ENCODE measurements at places on chromosomes 7 and 10.

GRCh38 chr10:122504610-122504950 is 43.2 kb downstream of the HTRA1 start:
- no peak for DNase-seq

DNA sequence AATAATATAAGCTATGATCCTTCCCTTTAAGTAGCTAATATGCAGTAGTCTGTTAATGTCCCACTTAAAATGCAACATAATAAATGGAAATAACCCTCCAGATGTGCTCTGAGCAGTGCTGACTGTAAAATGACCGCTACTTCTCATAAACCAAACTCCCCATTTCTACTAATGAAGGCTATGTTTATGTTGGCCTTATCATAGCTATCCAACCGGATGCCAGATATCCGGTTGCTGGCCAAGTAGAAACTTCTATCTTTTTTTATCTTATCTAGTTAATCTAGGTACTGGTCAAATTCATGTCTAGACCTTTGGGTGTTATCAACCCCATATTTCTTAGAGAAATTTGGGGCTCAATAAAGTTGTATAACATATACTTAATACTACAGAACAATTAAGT is 56.6 kb downstream of the CHRM2 start:
- DNase-seq: no peak

- DNase-seq: no peak
These were observed 26.2 kb upstream of the C10orf105 start for GRCh38 chr10:71745664-71746250.

DNA sequence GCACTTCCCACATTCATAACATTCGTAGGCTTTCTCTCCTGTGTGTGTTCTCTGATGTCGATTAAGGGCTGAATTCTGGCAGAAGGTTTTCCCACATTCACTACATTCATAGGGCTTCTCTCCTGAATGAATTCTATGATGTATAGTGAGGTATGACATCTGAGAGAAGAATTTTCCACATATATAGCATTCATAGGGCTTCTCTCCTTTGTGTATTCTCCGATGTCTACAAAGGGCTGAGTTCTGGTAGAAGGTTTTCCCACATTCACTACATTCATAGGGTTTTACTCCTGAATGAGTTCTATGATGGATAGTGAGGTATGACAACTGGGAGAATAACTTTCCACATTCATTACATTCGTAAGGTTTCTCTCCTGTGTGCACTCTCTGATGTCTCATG is 15.6 kb downstream of the ZNF12 start:
- DNase-seq: no peak

DNA sequence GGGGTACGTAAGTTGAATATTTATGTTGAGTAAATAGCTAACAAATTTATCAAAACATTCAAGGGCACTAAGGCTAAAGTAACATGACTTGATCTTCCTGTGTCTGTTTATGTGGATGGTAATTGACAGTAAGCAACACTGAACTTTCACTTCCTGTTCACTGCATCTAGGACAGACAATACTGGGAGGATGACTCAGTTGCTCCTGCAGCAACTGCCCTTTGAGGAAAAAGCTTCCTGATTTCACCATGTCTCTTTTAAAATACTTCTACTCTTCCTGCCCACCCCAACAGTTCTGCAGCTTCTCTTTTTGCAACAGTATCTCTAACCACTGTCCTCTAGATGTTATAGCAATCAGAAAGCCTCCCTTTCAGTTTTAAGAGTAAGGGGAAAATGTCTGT is 76.6 kb upstream of the HGF start:
- peak; percentile 3 for DNase-seq

DNA sequence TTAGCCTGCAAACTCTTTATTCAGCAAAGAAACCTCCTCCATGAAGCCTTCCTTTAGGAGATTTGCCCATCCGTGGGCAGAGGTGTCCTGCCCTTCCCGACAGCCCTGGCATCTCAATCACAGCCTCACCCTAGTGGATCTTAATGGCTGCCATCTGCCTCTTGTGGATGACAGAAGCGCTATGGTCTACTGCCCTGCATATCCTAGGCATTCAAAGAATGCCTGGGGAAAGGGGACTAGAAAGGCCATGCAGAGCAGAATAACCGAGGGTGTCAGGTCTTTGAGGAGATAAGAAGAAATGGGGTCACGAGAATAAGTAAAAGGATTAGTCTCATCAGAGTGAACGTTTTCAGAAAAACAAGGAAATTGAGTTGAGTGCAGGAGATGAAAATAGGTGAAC is 57.7 kb upstream of the SPOCK2 start:
- DNase-seq: no peak
